ENCODE measurements at places on chromosomes 6 and 20.
A peak's percentile ranks its signal among the peaks of the same experiment; 100 is the strongest.

DNA sequence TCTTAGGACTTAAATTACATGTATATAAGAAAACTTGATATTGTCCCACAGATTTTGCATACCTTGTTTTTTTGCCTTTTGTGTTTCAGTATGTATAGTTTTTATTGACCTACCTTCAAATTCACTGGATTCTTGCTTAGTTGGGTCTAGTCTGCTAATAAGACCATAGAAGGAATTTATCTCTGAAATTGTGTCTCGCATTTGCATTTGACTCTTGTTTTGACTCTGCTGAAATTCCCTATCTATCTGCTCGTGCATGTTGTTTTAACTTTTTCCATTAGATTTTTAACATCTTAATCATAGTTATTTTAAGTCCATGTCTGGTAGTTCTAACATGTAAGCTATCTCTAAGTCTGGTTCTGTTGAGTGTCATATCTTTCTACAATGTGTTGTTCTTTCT is 163.9 kb downstream of the SCP2D1 start:
- DNase-seq: no peak

DNA sequence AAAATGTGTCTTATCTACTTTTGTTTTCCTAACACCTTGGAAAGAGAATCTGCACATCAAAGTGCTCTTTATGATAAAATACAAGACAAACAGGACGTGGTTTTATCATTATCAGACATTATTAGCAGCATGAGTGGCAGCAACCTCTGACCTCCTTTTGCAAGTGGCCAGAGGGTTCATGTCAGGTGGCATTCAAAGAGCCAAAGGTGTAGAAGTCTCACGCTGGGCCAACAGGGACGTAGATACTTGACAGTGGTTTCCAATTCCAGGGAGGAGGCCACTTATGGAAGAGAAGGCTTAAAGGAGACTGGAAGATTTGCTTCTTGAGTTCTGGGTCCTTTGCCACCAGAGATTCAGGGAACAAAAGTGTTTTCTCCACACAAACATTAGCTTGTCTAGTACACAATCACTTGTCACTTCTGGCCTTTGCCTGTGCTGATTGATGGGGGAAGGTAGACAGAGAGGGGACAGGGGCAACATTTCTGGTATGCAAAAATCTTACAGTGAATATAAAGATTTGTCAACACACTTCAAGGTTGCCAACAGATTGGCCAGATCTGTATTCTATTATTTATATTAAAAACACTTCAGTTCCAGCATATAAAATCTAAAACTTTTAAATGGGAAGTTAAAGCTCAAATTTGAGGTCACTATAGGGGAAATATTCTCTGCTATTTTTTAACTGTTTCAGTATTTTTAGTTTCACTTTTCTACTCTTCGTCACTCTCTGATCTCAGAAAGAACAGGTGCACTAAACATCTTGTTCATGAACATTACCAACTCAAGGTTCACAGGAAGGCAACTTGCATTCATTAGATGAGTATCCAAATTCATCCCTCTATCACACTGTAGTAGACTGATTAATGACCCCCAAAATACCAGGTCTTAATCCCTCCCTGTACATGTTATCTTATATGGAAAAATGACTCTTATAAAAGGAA is 52.1 kb upstream of the FBXO30 start:
- DNase-seq: no peak

- no peak for DNase-seq
These were observed 9.2 kb upstream of the DEFB110 start for GRCh38 chr6:50030777-50031562.

DNA sequence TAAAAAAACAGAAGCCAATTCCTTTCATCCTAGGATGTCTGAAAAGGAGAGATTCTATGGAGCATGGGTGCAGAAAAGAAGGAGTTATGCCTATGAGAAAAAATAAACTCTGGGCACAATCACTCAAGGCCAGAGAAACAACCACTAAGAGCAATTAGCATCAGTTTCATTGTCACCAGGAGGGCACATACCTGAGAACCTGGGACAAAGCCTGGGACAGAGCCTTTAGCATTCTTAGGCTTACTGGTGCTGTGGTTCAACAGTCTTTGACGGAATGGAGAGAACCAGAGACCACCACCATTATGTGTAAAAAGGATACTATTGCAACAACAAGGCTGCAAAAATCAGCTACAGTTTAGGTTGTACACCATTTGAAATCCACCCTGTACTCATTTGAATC is 29.4 kb upstream of the BCKDHB start:
- DNase-seq: no peak

DNA sequence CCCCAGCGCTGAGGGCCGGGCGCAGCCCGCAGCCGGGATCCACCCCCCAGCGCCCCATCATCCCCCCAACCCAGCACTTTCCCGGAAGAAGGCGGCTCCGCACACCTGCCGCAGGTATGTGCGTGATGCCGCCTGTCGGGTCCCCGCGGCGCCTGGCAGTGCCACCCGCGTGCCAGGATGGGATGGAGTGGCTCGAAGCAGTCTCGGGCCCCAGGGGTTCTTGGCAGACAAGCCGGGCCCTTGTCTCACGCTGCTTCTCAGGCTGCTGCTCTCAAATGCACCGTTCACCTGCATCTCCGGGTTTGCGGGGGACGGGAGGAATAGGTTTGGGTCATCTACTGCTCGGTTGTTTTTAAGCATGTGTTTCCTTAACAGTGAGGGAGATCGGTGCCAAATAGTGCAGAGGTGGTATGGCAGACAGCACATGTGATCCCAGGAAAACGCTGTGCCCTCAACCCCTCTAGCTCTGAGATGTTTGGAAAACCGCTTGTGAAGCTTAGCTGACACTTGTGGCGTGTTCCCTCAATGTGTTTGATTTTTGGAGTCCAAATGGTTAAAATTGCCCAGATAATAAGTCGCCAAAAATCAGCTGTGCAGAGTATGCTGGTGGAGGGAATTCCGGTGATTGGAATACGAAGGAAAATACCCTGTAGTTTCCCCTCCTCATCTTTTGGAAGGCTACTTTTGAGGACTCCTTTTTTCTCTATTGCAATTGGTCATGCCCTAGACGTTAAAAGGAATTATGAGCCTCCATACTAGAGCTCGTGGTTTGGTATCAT is 926 bp downstream of the MYLIP start:
- peak; percentile 13 for DNase-seq

DNA sequence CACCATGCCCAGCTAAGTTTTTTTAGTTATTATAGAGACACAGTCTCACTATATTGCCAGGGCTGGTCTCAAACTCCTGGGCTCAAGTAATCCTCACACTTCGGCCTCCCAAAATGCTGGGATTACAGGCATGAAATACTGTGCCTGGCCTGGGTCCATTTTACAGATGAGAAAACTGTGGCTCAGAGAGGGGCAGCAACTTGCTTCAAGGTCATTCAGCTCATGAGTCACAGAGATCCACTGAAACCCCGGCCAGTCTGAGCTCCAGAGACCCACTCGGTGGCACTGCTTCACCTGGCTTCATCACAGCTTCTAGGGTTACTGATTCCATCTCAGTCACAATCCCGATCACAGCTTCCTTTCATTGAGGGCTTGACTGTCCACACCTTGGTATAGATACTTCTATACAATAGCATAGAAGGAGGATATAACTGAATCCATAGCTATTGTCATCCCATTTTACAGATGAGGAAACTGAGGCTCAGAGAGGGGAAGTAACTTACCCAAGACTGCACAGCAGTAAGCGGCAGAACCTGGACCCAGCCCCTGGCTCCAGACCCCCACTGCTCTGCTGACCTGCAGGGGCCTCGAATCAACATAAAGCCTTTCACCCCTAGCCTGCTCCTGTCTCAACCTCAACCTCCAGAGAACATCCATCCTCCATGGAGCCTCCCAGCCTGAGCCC is 11.8 kb downstream of the NOL4L start:
- DNase-seq: no peak

DNA sequence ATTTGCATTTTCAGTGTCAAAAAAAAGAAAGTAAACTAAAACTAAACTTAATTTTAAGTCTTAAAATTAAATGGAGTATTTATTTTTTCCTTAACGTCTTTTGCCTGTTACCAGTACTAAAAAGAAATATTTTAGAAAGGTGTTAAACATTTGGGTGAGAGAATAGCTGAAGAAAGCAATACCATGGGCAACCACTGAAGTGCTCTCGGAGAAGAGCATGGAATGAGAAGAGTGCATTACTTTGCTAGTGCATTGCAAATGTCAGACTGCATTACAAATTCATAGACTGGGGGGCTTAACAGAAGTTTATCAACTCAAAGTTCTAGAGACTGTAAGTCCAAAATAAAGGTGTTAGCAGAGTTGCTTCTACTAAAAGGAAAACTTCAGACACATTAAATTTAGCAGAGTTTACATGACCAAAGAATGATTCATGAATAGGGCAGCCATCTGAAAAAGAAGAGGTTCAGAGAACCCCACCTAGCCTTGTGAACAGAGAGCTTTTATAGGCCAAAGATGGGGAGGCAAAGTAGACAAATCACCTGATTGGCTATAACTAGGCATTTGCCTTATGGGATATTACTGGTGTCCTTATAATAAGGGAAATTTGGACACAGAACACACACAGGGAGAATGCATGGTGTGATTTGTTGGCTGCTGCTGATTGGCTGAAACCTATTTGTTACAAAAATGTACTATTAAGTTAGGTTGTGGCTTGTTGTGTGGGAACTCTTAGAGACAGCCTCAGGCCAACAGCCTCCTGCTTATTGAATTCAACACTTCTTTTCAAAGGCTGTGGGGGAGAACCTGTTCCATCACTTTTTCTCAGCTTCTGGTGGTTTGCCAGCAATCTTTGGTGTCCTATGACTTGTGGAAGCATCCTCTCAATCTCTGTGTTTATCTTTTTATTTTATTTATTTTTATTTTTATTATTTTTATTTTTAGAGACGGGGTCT is 106.7 kb upstream of the RREB1 start:
- no peak for DNase-seq

DNA sequence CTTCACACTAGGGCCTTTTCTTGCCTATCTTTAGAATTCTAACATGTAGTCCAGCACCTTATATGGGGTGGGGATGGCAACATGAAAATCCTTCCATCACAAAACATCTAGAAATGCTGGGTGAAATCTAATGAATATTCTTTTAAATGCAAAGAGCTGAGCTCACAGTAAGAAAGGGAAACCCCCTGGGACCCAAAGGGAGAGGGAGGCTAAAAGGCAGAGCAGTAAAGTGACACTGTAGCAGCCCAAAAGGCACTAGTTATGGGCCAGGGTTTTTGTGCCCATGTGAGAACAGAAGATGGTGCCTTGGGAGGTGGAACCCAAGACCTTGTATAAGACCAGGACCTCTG is 66.7 kb downstream of the TRAM2 start:
- no peak for DNase-seq

- DNase-seq: no peak
These were observed 12.2 kb downstream of the SLC35F1 start for GRCh38 chr6:117919275-117919674.

DNA sequence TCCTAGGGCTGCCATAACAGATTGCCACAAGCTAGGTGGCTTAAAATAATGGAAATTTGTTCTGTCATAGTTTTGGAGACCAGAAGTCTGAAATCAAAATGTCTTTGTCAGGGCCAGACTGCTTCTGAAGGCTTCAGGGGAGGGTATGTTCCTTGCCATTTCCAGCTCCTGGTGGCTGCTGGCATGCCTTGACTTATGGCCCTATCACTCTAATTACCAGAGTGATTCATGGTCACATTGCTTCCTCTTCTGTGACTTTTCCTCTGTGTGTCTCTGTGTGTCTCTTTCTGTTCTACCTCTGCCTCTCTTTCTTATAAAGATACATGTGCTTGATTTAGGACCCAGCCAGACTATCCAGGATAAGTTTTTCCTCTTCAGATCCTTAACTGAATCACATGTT is 635.2 kb upstream of the IMPG1 start:
- DNase-seq: no peak

GRCh38 chr6:106973018-106973835 is 1.3 kb downstream of the CD24 start:
- DNase-seq: no peak

- no peak for DNase-seq
These were observed 404.1 kb upstream of the ID4 start for GRCh38 chr6:19432966-19433498.

DNA sequence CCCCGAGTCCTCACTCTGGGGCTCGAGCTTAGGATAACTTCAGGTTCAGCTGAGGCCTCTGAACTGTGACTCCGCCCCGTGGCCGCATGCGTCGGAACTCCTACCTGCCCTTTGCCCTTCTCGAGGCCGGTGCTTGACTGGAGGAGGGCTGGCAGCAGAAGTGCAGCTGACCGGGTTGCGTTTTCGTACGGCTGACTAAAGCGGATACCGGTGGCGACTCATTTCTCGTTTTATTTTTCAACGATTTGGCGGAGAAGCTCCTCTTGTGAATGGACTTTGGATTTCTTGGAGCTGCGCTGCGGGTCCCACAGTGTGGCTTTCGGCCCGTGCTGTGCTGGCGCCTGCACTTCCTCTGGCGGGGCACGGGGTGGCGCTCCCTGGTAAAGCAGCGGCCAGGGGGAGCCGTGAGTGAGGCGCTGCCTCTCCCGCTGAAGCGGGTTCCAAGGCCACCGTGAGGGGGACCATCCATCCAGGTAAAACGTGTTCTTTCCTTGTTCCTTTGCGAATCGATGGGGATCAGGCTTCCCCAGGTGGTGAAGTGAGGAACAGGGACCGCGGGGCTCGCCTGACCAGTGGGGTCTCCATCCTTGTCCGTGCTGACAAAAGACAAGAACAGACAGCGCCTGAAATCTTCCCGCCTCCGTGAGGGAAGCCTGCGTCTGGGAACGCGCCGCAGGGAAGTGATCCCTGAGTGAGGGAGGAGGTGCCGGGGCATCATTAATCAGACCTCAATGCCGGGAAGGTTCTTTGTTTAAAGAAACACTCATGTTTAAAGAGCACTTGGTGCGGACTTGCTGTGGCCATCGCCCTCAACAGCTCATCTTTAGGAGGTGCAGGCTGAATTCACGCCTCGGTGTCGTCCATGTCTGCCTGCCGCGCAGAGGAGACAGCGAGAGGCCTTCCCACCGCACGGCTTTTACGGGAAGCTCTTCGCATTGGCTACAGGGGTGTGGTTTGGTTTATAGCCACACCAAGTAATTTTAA is 38.8 kb downstream of the ERMARD start:
- peak; percentile 49 for DNase-seq

- DNase-seq: no peak
These were observed 498.3 kb upstream of the SULF2 start for GRCh38 chr20:48283470-48284110.

DNA sequence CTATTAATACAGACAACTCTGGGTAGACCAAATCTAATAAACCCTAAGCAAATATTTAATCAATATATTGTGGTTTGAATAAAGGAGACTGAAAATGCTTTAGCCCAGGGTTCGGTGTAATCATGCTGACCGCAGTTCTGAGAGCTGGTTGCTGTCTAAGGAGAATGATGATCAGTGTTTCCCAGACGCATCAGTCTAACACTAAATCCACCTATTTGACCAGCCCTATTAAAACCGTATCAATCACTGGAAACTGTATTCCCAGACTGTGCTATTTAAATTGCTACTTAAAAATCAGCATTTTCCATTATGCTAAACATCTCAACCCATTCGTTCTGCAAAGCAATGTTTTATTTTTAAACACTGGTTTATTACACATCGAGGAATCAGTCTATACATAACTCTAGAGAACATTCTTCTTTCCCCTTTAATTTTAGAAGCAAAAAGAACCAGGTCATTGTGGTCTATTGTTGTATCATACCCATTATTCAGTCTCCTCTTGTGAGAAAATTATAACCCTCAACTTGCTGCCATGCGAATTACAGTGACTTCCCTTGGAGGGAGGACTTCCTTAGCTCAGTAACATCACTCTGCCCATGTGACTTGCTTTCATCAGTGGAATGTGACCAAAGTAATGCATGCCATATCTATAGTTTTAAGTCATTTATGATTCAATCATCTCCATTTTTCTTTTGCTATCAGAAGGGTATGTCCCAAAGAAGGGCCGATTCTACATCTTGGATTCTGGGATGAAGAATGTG is 515.2 kb upstream of the JAG1 start:
- DNase-seq: no peak

- no peak for DNase-seq
These were observed 422.1 kb downstream of the GJA1 start for GRCh38 chr6:121857551-121857950.

Measured in stimulated activated CD8-positive, alpha-beta memory T cell treated with anti-CD3 and anti-CD28 coated beads, Interleukin-4, amount 100 ng/mL, for 24 hours (primary cell).